ENCODE measurements at places on chromosomes 16 and 17.

DNA sequence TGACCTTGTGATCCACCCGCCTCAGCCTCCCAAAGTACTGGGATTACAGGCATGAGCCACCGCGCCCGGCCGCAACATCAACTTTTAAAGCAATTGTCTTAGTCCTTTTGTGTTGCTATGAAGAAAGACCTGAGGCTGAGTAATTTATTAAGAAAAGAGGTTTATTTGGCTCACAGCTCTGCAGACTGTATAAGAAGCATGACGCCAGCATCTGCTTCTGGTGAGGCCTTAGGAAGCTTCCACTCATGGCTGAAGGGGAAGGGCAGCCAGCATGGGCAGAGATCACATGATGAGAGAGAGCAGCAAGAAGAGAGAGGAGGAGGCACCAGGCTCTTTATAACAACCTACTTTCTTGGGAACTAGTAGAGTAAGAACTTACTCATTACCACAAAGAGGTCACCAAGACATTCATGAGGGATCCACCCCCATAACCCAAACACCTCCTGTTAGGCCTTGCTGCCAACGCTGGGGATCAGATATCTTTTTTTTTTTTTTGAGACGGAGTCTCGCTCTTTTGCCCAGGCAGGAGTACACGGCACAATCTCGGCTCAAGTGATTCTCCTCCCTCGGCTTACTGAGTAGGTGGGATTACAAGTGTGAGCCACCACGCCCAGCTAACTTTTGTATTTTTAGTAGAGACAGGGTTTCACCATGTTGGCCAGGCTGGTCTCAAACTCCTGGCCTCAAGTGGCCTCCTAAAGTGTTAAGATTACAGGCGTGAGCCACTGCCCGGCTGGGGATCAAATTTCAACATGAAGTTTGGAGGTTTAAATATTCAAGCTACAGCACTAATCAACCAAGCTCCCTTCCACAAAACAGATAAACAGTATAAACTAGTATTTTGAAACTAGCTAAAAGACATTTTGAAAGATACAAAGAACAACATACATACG lies 21.4 kb upstream of the GPT2 start:
- DNase-seq = no peak

DNA sequence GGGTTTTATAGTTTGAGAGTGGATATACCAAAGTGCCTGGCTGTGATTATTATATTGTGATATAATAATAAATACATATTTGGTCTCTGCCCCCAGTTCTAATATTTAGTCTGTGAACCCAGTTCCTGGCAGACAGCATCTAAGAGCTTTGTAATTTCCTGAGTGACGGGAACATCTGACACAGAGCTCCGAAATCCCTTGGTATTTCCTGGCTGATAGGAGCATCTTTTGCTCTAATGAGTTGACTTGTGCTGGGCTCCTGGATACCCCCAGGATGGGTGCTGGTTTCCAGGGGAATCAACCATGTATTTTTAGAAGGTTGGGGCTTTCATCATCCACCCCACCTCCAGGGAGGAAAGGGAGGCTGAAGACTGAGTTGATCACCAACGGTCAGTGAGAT lies 187.3 kb downstream of the CDH13 start:
- no peak for DNase-seq

GRCh38 chr17:80008848-80009247 lies 26.8 kb downstream of the TBC1D16 start:
- no peak for DNase-seq

- DNase-seq = no peak
Observed at GRCh38 chr16:79517156-79517555, 83.4 kb downstream of the MAF start.

DNA sequence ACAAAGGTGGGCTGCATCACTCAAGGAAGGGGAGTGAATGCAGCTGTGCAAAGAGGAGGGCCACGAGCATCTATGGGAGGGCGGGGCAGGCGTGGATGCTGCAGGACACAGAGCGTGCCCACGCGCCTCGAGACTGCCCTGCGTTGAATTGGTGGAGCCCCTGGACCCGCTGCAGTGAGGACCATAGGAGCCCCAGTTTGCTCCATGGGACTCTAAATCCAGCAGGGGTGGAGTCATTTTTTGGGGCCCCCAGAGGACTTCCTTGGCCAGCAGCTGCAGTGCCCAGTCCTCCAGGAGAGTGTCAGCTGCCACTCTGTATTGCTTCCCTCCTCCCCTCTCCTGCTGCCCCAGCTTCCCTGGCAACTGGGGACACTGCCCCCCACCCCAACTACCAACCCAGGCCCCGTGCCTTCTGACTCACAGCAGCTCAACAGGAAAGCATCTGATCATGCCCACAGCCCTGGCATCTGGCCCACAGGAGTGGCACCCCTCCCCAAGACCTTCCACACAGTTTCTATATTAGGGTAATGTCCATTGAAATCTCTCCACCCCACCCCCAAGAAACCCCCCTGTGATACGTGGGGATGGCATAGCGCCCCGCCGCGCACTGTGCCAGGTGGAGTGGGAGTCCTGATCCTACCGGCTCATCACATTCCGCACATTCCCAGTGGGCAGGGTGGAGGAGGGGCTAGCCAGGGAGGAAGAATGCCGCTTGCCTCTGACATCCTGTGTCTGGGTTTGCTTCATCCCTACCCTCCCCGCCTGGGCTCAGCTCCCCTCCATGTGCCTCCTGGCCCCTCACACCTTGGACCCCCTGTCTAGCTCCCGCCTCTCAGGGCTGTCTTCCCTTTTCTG lies 27.8 kb upstream of the ITGA3 start:
- no peak for DNase-seq

DNA sequence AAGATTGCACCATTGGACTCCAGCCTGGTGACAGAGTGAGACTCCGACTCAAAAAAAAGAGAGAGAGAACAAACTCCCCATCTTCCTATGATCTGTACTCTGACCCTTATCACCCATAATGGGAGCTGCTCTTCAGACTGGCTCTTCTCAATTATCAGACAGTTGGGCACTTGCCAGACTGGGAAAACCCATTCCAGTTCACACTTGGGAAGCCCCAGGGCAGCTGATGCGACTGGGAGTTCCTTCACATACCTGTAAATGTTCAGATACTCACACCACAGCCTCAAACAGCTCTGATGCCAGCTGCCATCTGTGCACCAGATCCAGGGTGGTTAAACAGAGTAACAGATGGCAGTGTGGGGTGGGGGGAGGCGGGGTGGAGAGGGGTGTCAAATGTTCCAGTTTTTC lies 23.8 kb upstream of the TMEM101 start:
- no peak for DNase-seq

- DNase-seq = no peak
Observed at GRCh38 chr16:53817117-53817755, 113.3 kb downstream of the FTO start.

DNA sequence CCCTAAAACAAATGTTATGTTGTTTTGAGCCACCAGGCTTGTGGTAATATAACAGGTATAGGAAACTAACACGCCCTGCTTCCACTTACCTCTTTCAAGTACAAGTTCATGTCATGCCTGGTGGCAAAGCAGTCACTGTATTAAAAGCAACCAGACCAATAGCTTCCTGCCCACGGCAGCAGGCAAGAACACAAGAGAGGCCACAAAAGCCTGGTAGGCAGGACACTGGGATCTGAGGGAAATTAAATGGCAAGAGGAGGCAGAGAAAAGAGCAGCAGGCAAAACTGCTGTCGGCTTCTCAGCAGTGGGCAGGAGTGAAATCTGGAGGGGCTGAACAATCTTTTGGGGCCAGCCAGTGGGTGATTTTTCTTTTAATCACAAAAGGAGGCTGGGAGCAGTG lies 2.2 kb downstream of the CYTH1 start:
- DNase-seq = no peak

- no peak for DNase-seq
Observed at GRCh38 chr16:52812678-52813556, 239.8 kb downstream of the CHD9NB start.

- no peak for DNase-seq
Observed at GRCh38 chr17:70535986-70536385, 366.7 kb downstream of the KCNJ2 start.

GRCh38 chr17:81934850-81935708 lies 2.0 kb downstream of the PYCR1 start:
- DNase-seq = no peak

DNA sequence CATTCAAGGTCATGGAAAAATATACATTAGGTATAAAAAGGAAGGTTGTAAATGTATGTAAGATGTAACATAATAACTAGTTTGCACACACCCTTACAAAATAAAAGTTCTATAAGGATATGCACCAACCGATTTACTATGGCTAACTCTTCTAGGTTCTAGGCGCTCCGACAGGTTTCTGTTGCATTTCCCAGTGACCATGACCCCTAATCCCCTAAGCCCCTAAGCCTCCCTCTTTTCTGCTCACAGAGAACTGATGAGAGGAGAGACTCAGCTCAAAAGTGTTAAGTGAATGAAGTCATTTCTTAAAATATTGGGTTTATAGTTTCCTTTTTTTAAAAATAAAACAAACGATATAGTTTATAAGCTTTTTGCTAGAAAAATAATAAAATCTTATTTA lies 30.0 kb upstream of the HEATR6 start:
- DNase-seq = no peak

- no peak for DNase-seq
Observed at GRCh38 chr16:63488955-63489354, 1452.7 kb upstream of the CDH8 start.

DNA sequence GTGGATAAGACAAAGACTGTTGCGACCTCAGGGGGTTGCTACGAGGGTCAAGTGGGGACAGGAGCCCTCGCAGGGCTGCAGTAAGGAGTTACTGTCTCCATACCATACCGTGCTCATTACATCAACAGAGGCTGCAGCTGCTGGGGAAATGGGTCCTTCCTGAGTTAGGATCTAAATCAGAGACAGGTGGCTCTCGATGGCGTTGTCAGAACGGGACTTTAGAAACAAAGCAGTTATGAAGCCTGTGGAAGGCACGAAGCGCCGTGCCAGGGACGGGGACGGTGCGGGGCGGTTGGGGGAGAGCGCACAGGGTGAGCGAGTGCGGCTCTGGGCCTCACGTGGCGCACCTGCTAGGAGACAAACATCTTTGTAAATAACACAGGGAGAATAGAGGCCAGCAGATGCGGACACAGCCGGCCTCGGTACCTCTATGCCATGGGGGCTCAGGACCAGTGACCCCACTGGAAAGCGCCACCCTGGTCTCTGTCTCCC lies 34.4 kb downstream of the ZCCHC14 start:
- no peak for DNase-seq

GRCh38 chr17:79859676-79860615 lies 20.7 kb upstream of the CBX4 start:
- DNase-seq = no peak

- DNase-seq = no peak
Observed at GRCh38 chr16:66487580-66488275, 60.6 kb downstream of the BEAN1 start.
